ENCODE measurements at places on chromosomes 7 and 10.

DNA sequence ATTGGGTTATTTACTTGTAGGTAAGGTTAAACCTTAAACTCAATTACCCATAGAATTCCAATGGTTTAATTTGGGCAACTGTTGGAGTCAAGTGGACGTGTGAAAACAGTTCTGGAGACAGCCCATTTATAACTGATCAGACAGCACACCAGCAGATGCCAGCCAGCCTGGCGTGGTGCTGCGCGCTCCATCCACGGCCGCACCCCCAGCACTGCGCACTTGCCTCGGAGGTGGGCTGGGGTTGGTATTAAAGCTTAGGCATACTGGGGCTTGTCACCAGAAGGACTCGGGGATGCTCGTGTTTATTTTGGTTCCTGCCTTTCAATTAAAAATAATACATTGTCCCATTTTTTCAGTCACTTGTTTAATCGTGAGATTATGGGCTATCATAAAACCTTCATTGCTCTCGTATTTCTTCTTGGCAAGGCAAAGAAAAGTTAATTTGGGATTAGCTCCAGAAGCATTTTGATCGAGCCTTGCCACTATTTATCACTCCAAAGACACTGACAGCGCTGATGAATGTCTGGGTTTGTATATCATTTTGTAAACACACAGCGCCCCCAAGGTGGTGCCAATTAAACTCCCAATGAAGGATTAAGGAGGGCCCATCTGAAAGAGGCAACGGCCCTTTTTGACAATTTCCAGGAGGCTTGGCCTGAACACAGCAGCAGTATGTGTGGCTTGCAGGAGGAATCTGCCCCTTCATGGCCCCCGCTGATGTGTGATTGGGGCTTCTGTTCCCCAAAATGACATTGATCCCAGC, 204.5 kb upstream of the CXCL12 start:
- no peak for DNase-seq

DNA sequence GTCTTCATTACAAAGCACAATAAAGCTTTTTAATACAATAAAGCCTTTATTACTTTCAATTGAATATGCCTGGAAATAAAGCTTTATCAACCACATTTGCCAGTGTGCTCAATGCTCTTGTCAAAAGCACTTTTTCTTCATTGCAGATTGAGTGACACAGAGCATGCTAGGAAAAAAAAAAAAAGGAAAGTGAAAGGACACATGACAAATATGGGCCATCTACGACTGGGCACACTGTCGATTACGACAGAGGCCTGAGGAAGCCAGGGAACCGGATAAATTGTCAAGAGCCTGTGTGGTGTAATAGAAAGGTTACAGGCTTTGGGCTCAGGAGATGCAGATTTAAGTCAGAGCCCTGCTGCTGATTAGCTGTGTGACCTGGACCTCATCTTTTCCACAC, 84.8 kb upstream of the LRGUK start:
- DNase-seq, result no peak

DNA sequence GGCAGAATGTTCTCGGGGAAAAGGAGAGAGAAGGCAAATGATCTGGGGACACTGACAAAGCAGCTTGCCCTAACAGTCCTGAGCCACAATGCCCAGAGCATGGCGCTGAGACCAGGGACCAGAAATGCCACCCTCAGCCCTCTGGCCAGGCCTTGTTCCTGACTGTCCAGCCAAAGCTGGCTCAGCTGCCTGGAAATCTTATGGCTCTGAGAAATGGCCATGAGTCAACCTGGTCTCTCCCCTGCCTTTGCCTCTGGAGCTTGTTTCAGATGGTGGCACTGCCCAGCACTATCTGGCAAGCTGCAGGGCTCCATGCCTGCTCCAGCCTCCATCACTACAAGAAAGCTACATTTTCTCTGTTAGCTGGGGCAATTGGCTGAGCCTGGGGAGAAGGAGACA, 90.5 kb upstream of the PLXNA4 start:
- DNase-seq, result no peak

DNA sequence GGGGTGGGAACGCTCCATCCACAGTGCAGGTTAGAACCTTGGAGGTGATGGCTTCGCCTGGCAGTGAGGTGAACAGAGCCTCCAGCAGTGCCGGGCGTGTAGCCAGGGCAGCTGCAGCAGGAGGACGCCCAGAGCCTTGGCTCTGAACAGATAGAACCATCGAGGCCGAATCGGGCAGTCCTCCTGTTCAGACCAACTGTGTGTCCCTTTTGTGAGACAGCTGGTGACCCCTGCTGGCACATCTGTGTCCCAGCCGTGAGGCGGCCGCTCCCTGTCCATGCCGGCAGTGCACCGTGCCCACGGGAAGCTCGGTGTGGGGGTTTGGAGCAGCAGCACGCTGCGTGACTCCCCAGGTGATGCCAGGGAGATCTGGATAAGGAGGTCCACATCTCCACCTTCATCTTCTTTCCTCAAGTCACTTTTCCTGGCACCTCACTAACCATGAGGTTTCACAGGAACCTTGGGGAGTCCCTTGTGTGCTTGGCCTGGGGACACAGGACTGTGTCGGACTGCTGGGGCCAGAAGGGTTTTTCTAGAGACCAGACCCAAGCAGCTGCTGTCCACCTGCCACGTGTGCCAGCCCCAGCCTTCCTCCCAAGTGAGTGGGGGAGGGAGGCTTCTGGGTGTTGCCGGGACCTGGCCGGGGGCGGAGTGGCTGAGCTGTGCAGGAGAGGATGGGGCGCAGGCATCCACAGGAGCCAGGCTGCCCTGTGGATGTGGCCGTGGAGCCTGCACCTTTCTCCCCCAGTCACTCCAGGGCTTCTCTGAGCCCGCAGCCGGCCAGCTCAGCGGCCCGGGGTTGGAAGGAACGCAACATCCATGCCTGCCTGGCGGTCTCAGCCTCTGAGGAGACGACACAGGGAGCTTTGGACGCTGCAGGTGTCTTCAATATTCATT, 69.4 kb downstream of the DNAJB6 start:
- DNase-seq, result no peak

DNA sequence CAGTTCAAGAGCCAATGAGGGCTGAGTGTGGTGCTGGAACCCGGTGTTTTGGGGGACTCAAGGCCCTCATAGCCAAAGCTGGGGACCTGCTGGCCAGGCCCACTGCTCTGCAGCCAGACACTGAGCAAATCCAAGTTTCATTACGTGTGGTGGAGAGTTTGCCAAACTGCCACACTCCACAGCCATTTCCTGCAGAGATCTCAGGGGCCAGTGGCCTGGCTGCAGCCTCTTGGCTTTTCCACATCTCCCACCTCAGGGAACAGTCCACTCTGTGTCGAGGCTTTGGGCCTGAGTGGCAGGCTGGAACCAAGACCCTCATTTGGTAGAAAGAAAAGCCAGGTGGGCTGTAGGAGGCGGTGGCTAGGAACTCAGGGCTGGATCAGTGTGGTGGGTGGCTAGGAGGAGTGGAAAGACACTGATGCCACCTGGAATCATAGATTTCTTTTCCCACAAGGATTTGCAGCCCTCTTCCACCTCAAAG, 3.2 kb downstream of the HOXA11 start:
- no peak for DNase-seq

GRCh38 chr10:99123336-99123735, 112.3 kb downstream of the HPSE2 start:
- no peak for DNase-seq
